EL (cell line): ENCODE measurements at places on chromosomes 7 and 10.
A peak's percentile ranks its signal among the peaks of the same experiment; 100 is the strongest.

- DNase-seq = peak; percentile 53
These were observed 167.1 kb upstream of the ADO start for GRCh38 chr10:62637249-62638061.

GRCh38 chr7:18583305-18583704 is 87.8 kb downstream of the HDAC9 start:
- peak; percentile 72 for DNase-seq

GRCh38 chr7:30617359-30617758 is 22.7 kb downstream of the GARS1 start:
- no peak for DNase-seq

GRCh38 chr7:45921699-45922519 is 837 bp upstream of the IGFBP3 start:
- peak; percentile 84 for DNase-seq

DNA sequence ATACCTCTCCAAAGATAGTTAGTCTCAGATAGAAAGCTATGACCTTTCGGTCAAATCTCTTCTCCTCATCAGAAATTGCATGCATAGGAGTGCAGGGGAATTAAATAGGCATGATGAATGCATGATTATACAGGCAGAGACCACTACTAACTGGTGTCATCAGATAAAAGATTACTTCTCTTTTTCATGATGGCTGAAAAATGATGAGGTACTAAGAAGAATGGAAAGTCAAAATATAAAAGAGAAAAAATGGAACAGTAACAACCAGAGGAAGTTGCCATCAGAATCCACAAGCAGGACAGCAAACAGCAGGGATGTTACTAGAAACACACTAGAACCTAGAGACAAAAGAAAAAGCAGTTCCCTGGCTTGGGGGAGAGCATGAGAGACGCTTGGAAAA is 31.6 kb downstream of the CTTNBP2 start:
- DNase-seq = no peak

DNA sequence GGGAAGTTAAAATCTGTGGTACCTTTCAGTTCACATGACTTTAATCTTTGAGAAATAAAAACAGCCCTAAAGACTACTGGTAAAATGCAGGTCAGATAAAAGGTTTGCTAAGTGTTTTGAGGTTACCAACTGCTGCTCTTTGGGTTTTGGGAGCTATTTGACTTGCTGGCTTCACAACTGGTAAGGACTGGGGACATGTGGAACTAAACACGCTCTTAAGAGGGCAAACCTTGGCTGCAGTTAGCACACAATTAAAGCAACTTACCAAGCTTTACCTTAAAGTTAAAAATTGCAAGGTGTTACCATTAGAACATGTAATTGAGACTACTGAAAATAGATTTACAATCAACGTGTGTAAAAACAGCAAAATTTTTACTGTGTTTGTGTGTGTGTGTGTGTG is 220.2 kb downstream of the PHF14 start:
- DNase-seq = no peak

- peak; percentile 29 for DNase-seq
These were observed 1.7 kb downstream of the IGF2BP3 start for GRCh38 chr7:23468526-23469149.

GRCh38 chr10:91838199-91838598 is 40.0 kb downstream of the TNKS2 start:
- no peak for DNase-seq
